Activated CD4-positive, CD25-positive, alpha-beta regulatory T cell treated with anti-CD3 and anti-CD28 coated beads, Interleukin-2, amount 50 U/mL, for 24 hours (primary cell): ENCODE measurements at places on chromosomes 7 and 10.

GRCh38 chr10:128870830-128871597 is 596.0 kb upstream of the MGMT start:
- no peak for ATAC-seq

DNA sequence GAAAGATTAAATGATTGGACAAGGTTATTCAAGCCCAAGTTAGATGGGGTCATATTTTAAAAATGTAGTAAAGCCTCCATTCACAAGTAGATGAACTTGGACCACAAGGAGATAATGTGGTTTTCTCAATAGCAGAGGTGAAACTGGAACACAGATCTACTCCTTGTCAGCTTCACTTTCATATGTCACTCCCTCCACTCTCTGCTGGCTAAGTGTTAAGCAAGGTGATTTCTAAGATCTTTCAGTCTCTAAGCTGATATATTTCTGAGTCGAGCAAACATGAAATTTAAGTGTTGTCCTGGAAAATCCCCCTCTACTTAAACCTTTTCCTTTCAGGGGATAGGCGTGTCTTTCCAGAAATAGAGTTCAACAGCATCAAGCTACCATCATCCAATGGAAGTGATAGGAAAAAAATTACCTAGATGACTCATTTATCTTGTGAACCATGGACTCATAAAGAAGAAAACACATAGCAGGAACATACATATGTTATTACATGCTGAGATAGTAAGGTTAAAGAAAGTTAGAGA is 275.0 kb downstream of the PTEN start:
- ATAC-seq, result peak; percentile 87

DNA sequence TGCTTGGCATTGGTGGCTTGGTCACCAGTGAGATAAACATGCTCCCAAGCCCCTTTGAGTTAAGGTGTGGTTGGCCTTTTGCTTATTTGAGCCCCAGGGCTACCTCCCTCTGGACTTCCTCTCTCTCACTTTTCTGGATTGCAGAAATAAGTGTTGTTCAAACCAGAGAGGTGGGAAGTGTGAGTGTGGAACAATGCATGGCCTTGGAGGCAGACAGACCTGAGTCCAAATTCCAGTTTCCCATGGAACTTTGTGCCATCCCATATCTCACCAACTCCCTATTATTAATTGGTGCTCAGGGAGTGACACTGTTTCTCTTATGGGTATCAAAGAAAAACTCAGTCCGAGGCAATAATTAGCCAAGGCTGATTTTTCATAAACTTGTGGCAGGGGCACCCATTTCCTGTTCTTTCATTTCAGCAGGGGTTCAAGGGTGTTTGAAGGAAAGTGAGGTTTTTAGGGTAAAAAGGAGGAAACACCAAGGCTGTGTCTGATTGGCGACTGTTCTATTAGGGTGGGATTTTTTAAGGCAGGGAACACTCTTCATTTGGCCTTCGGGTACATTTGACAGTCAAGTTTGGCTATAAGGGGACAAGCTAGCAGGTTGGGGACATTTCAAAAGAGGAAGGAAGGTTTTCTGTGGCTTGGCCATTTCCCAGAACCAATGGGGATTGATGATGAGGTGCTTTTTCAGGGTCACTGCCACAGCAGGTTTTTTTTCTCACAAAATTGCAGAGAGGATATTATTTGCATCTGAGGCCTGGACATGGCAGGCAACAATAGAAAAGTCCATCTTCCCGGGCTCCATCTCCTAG is 148.8 kb upstream of the NPY start:
- ATAC-seq, result no peak

DNA sequence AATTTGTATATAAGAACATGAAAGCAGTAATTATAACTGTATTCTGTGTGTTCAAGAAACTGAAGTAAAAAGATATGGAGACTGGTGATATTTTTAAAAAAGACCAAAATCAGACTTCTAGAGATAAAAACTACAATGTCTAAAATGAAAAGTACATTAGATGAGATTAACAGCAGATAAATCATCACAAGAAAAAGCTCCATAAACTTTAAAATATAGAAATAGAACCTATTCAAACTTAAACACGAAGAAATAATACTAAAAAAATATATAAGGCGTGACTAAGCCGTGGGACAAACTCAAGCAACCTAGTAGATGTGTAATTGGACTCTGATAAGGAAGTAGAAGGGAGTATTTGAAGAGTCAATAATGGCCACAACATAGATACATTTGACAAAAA is 189.1 kb upstream of the ZMIZ1 start:
- ATAC-seq, result no peak

DNA sequence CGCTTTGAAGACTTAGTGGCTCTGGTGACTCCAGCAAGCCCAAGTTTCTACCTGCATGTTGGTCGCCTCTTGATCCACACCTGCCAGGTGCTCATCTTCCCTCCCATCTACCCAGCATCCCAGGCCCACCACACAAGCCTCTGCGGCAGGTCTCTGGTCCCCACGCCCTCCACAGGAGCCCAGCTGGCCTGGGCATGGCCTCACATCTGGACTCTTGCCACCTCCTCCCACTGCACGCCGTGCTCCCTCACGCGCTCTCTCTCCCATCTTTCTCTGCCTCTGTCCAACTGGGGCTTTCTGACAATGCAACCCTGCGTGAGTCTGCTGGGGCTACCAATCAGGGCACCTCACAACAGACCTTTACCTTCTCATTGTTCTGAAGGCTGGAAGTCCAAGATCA is 50.2 kb upstream of the FGFR2 start:
- no peak for ATAC-seq

DNA sequence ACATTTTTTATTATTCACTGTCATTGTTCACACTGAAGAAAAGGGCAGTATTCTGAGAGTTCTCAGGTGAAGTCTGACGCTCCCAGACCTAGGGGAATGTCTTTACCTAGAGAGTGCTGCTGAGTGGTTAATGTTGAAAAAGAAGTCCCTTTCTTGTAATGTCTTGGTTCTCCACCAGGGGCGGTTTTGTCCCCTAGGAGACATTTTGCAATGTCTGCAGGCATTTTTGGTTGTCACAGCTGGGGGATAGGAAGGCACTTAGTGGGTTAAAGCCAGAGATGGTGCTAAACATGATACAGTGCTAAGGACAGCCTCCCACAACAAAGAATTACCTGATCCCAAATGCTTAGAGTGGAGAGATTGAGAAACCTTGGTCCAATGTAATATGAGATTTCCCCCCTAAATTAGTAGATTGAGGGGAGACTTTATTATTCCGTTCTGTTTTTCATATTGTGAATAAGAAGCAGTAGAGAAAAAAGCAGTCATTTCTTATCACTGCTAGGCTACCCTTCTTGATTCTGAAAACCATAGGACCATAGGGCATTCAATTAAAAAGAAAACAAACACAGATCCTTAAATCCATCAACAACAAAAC is 13.1 kb downstream of the UMAD1 start:
- no peak for ATAC-seq

GRCh38 chr7:7417851-7418250 is 117.8 kb downstream of the COL28A1 start:
- no peak for ATAC-seq

- ATAC-seq, result no peak
Measured at GRCh38 chr10:105706281-105707026, 1065.4 kb downstream of the SORCS3 start.
